Mucosa of gallbladder (tissue), 1 donor: ENCODE measurements at places on chromosomes 12 and 14. TPM values are rescaled to one million over a fixed set of nuclear protein-coding genes. Genes with fewer than 3 reads are reported as not detected.

OR4K13 gene
- total RNA-seq = not detected

RAD9B gene
- total RNA-seq = 0.35 TPM

CLEC7A gene
- 10.8 TPM for total RNA-seq

KLRC4 gene
- 1.1 TPM for total RNA-seq

ZCCHC8 gene
- 19.0 TPM for total RNA-seq
